ENCODE measurements at places on chromosomes 7 and 10. TPM values are rescaled to one million over a fixed set of nuclear protein-coding genes. Genes with fewer than 3 reads are reported as not detected.
A peak's percentile ranks its signal among the peaks of the same experiment; 100 is the strongest.

DNA sequence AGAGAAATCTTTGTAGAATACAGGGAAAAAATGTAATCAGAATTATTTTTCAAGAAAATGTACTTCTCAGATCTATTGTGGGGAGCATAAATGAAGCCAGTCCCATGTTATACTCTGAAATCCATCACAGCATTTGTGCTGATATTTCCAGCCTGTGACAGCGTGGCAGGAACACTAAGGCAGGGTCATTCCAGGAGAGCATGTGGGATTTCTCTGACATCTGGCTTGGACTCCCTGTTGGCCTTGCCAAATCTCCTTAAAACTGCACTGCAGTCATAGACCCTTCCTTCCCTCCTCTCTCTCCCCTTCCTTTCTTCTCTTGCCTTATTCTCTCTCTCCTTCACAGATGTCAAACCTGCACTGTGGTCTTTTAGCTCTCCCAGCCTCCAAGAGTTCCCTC, 6.5 kb upstream of the TSPAN13 start:
- H3K36me3 ChIP-seq, result no peaks in the 10 kb centered on the region
- H3K27ac ChIP-seq, result no peak overlapping the region

GRCh38 chr10:62016623-62017490, 115.4 kb downstream of the ARID5B start:
- H3K36me3 ChIP-seq, result no peaks in the 10 kb centered on the region
- no peaks in the 10 kb centered on the region for H3K27me3 ChIP-seq
- DNase-seq, result no peak
- H3K4me3 ChIP-seq, result no peak overlapping the region
- H3K27ac ChIP-seq, result no peak overlapping the region
- H3K4me1 ChIP-seq, result peaks cover 49% of the 10 kb centered on the region

GRCh38 chr10:119377451-119377957, 165.0 kb downstream of the RGS10 start:
- DNase-seq, result no peak
- no peak overlapping the region for H3K4me3 ChIP-seq
- peaks cover 6% of the 10 kb centered on the region for H3K36me3 ChIP-seq
- H3K27ac ChIP-seq, result no peak overlapping the region
- no peaks in the 10 kb centered on the region for H3K27me3 ChIP-seq
- no peaks in the 10 kb centered on the region for H3K4me1 ChIP-seq

GRCh38 chr10:128047351-128047750, 78.9 kb downstream of the MKI67 start:
- H3K36me3 ChIP-seq, result peaks cover 4% of the 10 kb centered on the region
- peak; percentile 82 for DNase-seq
- H3K4me3 ChIP-seq, result peak overlapping the region; percentile 77

DNA sequence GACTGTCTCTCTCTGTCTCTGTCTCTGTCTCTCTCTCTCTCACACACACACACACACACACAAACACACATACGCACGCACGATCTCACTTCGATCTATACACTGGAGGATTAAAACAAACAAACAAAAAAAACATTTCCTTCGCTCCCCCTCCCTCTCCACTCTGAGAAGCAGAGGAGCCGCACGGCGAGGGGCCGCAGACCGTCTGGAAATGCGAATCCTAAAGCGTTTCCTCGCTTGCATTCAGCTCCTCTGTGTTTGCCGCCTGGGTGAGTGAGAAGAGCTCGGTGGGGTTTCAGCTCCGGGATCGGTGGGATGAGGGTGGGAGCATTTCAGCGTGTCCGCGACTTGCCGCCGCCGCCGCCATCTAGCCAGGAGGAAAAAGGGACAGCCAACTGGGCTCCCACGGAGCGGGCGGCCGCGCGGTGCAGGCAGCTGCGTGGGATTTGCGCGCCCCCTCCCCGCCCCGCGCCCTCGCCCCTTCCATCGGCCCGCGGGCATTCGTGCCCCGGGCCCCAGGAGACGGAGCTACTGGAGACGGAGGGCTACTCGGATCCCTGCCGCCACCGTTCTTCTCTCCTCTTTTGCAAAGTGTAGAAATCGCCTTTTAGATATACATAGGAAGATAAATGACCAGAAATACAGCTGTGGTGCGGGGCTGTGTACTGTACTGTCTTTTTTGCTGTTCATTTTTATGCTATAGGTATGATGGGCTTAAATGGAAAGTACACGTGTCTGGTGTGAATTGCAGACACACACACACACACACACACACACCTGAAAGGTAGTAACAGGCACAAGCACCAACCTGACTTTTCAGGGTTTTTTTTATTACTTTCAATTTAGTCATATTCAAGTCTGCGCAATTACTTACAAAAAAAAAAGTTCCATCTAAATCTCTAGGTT, 581 bp downstream of the PTPRZ1 start:
- H3K36me3 ChIP-seq, result no peaks in the 10 kb centered on the region
- H3K27ac ChIP-seq, result no peak overlapping the region
- DNase-seq, result no peak
- no peaks in the 10 kb centered on the region for H3K27me3 ChIP-seq
- H3K4me3 ChIP-seq, result no peak overlapping the region
- H3K4me1 ChIP-seq, result no peaks in the 10 kb centered on the region

POT1 gene
- total RNA-seq, result 23.5 TPM

HPSE2 gene
- not detected for total RNA-seq

DNA sequence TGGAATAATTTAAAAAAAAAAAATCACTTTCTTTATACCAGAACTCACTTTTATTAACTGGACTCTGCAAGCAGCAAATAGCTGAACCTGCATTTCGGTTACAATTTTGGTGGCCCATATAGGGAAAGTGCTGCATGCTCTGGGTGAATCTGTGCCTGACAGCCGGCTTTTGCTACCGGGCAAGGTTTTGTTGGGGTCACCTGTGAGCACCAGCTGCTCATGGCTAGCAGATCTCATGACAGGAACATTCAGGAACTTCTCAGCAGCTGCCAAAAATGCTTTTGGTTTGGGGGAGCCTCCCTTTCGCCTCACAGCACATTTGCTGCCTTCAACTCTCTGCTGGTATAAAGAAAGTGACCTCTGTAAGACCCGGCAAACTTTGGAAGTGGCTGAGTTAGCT, 13.2 kb upstream of the CREB3L2 start:
- no peak overlapping the region for H3K27ac ChIP-seq
- H3K36me3 ChIP-seq, result no peaks in the 10 kb centered on the region
- no peak overlapping the region for H3K4me3 ChIP-seq
- DNase-seq, result no peak
- no peaks in the 10 kb centered on the region for H3K4me1 ChIP-seq
- no peaks in the 10 kb centered on the region for H3K27me3 ChIP-seq

Data from CD4-positive, alpha-beta memory T cell (primary cell).